Adipose tissue (tissue), 3 donors: ENCODE measurements at places on chromosomes 11 and 22. TPM values are rescaled to one million over a fixed set of nuclear protein-coding genes. Genes with fewer than 3 reads are reported as not detected.

CSTPP1 gene
- 26.9 TPM for polyA plus RNA-seq

SLC25A45 gene
- polyA plus RNA-seq = 8.2 TPM

CSKMT gene
- 11.6 TPM for polyA plus RNA-seq

OR51E2 gene
- polyA plus RNA-seq = 0.10 TPM

GNAZ gene
- 1.5 TPM for polyA plus RNA-seq
